ENCODE measurements at places on chromosomes 3 and 15. TPM values are rescaled to one million over a fixed set of nuclear protein-coding genes. Genes with fewer than 3 reads are reported as not detected.

- H3K36me3 ChIP-seq: no peaks in the 10 kb centered on the region
- H3K4me1 ChIP-seq: no peaks in the 10 kb centered on the region
- no peak overlapping the region for H3K4me3 ChIP-seq
- DNase-seq: no peak
- H3K27me3 ChIP-seq: no peaks in the 10 kb centered on the region
Observed at GRCh38 chr3:195133462-195133861, 137.5 kb downstream of the XXYLT1 start.

- H3K27ac ChIP-seq: no peak overlapping the region
- no peak for DNase-seq
- no peaks in the 10 kb centered on the region for H3K4me1 ChIP-seq
- H3K27me3 ChIP-seq: no peaks in the 10 kb centered on the region
- no peaks in the 10 kb centered on the region for H3K36me3 ChIP-seq
- no peak overlapping the region for H3K4me3 ChIP-seq
Observed at GRCh38 chr3:143697975-143698374, 150.3 kb downstream of the SLC9A9 start.

DNA sequence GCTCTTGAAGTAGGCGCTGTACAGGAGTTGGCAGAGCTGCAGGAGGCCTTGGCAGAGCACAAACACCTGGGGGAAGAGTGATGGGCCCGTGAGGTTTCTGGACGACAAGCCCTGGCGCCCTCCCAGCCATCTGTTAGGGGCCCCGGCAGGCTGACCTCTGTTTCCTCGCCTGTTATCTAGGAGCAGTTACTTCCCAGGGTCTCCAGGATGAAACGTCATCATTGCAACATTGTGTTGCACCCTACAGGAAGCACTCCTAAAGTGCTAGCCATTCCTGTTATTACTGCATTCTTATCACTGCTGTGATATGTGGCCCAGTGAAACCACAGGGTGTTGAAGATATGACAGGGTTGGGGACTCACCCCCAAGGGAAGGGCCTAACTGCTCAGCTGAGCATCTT, 50.2 kb downstream of the SLCO2A1 start:
- H3K4me1 ChIP-seq: no peaks in the 10 kb centered on the region
- no peak overlapping the region for H3K27ac ChIP-seq
- H3K4me3 ChIP-seq: no peak overlapping the region
- peaks cover 25% of the 10 kb centered on the region for H3K27me3 ChIP-seq

- no peaks in the 10 kb centered on the region for H3K36me3 ChIP-seq
- H3K27me3 ChIP-seq: no peaks in the 10 kb centered on the region
- no peak overlapping the region for H3K4me3 ChIP-seq
- no peak for DNase-seq
- H3K4me1 ChIP-seq: no peaks in the 10 kb centered on the region
Observed at GRCh38 chr3:36097209-36097608, 283.1 kb upstream of the STAC start.

DNA sequence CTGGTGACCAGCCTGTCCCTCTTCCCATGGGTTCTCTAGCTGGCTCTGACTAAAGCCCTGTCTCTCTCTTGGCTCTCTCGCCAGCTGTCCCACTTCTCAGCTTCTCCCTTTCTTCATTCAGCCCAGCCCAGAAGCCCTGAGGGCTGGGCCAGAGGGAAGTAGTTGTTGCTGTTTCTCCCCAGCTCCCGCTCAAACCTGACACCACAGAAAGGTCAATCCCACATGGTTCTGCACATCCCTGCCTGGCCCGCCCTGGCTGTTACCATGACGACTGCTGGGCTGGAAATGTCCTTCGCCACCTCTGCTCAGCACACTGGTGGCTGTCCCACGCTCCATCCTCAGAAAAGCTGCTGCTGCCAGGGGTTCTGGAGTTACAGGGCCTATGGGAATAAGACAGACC, 25.9 kb downstream of the CCDC32 start:
- H3K36me3 ChIP-seq: no peaks in the 10 kb centered on the region
- no peak overlapping the region for H3K27ac ChIP-seq
- DNase-seq: no peak
- no peaks in the 10 kb centered on the region for H3K27me3 ChIP-seq
- no peak overlapping the region for H3K4me3 ChIP-seq

GRCh38 chr15:85414037-85414436, 33.6 kb downstream of the AKAP13 start:
- peaks cover 48% of the 10 kb centered on the region for H3K4me1 ChIP-seq
- peak overlapping the region; percentile 29 for H3K4me3 ChIP-seq
- no peaks in the 10 kb centered on the region for H3K27me3 ChIP-seq
- H3K36me3 ChIP-seq: no peaks in the 10 kb centered on the region
- H3K27ac ChIP-seq: peak overlapping the region; percentile 98

DNA sequence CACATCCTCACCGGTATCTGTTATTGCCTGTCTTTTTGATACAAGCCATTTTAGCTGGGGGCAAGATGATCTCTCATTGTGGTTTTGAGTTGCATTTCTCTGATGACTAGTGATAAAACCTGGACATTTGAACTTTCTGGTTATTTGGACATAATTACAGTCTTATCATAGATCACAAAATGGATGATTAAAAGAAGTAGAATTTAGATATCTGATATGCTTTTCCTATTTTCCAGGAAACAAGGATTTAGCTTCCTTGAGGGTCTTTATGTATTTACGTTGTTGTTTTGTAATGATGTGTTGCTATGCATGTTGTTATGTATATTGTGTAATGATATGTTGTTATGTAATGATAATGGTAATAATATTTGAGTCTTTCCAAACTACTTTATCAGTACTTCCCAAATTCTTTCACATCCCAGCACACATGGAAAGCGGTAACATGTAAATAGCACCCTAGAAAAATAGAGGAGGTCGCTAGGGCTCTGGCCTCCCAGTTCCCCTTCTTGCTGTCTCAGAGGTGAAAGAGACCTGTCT, 53.8 kb downstream of the GJD2 start:
- H3K27ac ChIP-seq: no peak overlapping the region
- no peak overlapping the region for H3K4me3 ChIP-seq
- DNase-seq: no peak
- no peaks in the 10 kb centered on the region for H3K27me3 ChIP-seq
- H3K4me1 ChIP-seq: no peaks in the 10 kb centered on the region

DNA sequence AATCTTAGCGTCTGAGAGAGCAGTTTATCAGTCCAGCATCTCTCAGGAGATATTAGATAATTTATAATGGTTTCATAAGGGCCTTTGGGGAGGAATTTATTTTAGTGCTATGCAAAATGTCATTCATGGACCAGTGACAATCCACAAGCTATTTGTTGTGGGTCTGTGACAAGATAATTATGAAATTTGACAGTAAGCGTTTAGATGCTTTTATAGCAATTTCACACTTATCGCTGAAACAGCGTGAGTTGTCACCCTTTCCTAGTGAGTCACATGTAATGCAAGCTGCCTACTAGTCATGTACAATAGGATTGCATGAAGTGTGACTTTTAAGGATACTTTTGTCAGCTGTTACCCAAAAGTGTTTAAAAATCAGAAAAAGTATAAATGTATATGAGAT, 315.6 kb upstream of the THBS1 start:
- H3K27me3 ChIP-seq: no peaks in the 10 kb centered on the region
- no peaks in the 10 kb centered on the region for H3K36me3 ChIP-seq
- DNase-seq: no peak
- H3K4me1 ChIP-seq: no peaks in the 10 kb centered on the region
- no peak overlapping the region for H3K27ac ChIP-seq

NR1I2 gene
- total RNA-seq: not detected

DENND4A gene
- total RNA-seq: 16.3 TPM

CKMT1B gene
- total RNA-seq: 1.6 TPM

TMCO5A gene
- 0.35 TPM for total RNA-seq
